ENCODE measurements at places on chromosomes 12 and 14.
A peak's percentile ranks its signal among the peaks of the same experiment; 100 is the strongest.

GRCh38 chr12:50088577-50089335, 3.6 kb downstream of the SMARCD1 start:
- peak; percentile 71 for DNase-seq

DNA sequence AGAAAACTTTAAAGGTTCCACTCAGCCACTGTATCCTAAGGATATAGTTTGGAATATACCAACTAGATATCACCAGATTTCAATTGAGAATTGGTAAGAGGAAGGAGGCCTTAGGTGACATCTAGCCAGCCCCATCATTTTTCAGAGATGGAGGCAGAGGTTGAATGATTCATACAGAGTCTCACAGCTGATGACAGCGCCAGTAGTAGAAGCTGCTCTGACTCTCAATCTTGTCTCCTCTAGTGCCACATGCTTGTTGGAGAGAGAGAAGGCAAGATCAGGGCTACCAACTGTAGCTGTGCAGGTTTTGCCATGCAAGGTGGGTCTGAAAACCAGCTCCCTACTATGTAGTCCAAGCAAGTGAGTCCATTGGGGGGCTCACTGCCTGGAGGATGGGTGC, 6.1 kb downstream of the FRMD6 start:
- no peak for DNase-seq

DNA sequence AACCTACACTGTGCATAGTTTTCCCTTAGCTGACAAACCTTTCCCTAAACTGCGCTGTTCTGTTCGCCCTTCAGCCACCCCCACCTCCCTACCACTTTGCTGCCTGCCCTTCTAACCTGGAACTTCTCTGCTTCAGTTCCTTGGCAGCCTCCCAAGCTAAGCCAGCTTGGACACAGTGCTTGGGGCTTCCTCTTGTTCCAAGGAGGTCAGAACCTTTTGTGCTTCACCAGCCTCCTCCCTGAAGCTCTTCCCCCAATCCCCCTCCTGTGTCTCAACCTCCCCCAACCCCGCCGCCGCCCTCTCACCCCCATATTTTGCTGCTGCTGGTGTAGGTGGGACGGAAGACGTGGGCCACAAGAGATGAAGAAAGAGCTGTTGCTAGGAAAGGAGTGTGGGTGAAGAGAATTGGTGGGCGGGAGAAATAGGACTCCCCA, 8.1 kb upstream of the RIC8B start:
- DNase-seq, result no peak

DNA sequence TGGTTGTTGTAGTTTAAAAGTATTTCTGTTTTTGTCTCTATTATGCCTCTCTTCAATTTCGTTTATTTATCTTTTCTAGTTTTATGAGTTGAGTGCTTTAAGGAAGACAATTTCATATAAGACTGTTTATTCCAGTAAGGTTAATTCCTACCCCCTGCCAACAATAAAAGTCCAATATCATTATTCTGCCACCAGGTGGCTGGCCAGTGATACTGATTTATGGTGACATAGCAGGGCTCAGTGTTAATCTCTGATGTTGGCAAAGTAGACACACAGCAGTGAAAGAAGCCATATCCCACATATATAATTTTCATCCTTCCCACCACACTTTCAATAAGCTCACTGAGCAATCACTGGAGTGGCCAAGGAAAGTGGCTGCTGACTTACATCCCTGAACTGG, 69.0 kb upstream of the BMP4 start:
- DNase-seq, result peak; percentile 15

GRCh38 chr12:112751844-112752243, 39.7 kb upstream of the RPH3A start:
- DNase-seq, result no peak

DNA sequence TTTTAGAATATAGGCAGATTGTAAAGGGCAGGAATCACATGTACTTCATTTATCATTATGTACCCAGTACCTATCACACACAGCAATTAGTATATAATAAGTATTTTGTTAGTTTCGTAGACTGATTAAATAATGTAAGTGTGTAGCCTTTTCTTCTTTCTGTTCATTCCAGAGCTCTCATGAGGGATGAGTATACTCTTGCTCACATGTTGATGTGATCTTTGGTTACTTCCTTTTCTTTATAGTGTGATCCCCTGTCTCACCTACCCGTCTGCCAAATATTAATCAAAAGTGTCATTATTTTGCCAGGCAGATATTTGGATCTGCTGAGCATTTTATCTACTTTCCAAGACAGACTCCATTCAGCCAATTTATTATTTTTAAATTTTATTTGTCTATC, 156.1 kb downstream of the PCNX1 start:
- no peak for DNase-seq

DNA sequence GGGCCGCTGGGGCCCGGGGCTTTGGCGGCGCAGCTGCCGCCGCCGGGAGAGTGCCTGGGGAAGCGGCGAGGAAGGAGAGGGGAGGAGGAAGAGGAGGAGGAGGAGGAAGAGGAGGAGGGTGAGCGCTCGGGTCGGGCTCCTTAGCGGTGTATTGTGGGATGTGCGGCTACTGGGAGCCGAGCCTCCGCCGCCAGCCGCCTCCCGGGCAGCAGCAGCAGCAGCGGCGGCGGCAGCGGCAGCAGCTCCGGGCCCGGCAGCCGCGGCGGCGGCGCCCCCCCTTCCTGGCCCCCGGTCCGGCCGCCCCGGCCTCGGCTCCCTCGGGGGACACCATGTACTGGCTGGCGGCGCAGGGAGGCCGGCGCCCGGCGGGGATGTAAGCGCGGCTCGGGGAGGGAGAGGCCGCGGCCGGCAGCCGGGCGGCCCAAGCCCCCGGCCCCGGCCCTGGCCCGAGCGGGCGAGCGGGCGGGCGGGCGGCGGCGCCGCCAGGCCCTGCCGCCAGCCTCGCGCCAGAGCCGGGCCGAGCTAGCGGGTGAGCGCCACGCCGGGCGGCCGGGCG, at the start of gene SETD1B:
Gene SETD1B, plus strand, starts transcription at position 149 of the 556 bp plus-strand sequence. CDS start 729 bp downstream, outside the sequence.
- DNase-seq, result peak; percentile 47

DNA sequence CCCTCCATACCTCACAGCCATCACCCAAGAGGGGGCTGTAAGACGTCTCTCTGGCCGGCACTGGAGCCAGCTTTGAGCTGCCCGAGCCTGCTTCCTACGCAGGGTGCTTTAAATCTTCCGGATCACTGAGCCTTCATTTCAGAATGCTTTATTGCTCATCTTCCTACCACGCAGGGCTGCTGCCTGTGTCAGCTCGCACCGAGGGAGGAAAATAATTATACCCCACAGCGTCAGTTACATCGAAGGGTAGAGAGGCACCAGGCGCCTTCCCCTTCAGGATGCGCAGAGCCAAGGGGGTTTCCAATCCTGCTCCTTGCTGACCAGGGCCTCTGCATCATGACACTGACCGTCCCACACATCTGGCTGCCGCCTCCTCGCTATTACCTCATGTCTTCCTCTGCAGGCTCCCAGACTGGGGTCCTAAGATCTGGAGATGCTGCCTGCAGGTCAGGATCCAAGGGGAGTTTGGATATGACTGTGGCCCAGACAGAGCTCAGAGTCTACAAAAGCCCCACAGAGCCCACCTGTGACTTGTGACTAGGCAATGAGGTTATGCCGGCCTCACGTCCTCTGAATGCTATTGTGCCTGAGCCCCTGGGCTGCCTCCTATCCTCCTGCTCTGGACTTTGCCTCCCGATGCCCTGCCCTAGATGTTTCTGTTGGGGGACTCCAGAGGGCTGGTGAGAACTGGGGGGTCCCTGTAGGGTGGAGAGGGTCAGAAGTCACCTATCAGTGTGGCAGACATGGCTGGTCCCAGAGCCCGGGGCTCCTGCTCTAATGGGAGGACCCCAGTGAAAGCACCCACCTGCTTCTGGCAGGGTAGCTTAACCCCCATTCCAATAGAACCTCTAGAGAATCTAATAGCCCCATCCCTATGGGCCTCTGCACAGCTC, 220.3 kb upstream of the RTL1 start:
- DNase-seq, result no peak

DNA sequence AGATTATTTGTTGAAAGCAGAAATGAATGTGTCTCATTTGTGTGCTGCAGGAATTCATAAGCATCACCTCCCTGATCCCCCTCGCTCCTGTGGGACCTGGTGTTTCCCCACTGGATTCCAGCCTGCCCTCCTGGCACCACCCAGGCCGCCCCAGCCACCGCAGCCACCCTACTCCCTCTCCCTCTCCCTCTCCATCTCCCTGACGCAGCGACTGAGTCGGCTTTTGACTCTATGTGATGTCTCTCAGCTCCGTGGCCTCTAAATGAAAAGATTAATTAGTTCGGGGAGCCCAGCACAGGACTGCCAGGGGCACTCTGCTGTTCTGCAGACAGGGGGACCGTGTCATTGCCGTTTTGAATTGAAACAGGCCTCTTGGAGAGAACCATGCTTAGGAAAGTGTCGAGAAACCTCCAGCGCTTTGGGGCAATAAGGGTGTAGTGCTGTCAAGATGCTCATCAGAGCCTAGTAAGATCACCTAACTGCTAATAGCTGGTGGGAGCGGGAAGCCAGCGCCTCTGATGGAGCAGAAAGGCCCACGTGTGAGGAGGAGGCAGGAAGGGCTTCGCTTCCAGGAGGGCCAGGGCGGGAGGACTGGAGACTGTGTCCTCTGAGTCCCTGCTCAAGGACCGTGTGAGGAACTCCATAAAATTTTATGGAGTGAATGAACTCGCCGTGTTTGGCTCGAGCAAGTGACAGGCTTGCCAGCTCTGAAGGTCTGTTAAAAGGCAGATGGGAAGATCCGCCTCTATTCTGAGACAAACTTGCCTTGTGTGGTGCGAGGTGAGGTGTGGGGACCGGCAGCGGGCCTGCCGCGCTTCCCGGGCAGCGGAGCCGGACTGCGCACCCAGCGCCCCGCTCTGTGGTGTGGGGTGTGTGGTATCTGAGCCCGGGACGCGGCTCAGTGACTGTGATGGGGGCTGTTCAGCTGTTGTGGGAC, 157.4 kb upstream of the C14orf180 start:
- no peak for DNase-seq

DNA sequence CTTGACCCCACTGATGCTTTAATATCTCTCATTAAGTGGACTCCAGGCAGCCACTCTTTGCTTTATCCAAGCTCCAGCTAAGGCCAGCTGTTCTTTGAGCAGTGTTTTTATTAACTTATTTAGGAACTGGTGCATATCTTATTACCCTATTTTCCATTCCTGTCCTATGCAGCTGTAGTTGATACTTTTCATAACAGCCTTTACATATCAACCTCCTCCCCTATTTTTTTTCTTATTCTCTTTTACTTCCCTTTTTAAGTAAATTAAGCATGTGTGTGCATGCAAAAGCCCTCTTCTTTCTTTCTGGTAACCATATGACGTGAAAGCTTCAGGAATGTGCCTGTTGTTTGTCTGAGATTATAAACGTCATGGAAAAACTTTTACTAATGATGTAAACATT, 121.2 kb downstream of the PTPRQ start:
- DNase-seq, result no peak

DNA sequence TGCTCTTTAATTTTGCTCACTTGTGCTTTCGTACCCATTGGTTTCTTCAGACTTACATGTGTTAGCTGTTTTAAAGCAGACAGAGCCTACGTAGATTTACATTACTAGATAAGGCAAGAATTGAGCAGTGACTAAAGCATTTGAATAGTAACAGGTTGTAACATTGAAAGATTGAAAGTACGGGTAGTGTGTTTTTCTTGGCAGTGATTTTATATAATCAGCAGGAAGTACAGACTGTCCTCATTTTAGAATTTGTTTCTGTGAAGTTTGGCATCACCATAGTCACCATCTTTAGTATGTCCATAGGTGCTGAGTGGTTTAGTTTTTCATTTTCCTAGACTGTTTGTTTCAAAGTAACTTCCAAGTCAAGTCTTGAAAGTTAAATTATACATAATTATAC, 14.0 kb downstream of the RTRAF start:
- DNase-seq, result no peak

DNA sequence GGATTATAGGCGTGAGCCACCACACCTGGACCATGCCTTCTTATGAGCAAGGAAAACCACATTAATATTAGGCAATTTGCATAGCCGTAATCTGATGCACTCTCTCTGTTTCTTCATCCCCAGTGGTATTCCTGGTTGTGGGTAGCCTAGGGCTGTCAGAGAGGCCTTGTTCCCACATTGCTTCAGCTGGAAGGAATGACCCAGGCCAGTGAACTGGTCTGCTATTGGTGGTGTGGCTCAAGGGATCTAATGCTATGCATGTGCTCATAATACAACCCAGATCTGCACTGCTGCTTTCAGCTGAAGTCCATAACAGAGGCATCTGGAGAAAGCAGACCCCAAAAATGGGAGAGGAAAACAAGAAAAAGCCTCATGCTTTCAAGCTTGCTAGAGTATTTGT, 33.1 kb upstream of the G2E3 start:
- no peak for DNase-seq

GRCh38 chr14:35047976-35048513, 2.0 kb downstream of the FAM177A1 start:
- no peak for DNase-seq

- DNase-seq, result no peak
Observed at GRCh38 chr12:25328072-25328712, 77.5 kb upstream of the KRAS start.

DNA sequence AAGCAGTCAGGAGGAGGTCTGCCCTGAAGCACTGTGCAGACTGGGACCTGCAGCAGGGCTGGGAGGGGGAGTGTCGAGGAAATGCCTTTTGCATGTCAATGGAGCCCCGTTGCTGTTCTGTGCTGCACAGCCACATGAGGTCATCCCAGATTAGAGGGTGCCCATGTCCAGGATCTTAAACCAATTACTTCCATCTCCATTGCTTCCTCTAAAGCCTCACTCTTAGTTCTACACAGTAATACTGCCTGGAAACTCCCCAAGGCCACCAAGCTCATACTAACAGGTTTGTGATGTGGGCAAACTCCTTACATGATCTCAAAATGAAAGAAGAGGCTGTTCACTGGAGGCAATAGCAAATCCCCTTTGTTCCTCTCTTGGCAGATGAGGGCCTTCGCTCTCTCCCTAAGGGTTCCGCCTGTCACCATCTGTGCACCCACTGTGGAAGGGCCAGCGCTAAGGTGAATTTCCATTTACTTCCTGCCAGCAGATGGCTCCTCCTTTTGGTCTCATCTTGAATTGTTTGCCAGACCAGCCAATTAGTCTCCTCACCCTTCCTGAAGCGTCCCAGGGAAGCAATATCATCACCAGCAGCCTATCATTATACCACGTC, 35.4 kb upstream of the LTA4H start:
- DNase-seq, result peak; percentile 85

- no peak for DNase-seq
Observed at GRCh38 chr12:48985475-48985897, 7.4 kb downstream of the WNT1 start.

GRCh38 chr14:93132472-93133065, 16.8 kb upstream of the ITPK1 start:
- DNase-seq, result peak; percentile 51

DNA sequence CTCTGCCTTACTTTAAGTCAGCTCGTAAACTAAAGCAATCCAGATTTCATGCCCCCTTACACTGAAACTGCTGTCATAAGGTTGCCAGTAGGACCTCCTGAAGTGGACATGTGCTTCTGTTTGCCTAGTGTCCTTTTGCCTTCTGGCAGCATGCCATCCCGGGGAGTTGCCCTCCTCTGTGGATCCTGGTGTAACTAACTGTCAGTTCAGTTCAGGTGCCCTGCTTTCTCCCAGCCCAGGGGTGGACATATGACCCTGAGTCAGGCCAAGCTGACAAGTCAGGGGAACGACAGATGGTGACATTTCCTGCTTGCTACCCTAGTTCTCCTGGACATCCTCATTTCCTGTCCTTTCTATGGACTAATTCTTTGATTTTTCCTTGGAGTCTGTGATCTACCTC, 25.6 kb downstream of the AKAP6 start:
- peak; percentile 55 for DNase-seq
